LNCaP clone FGC (cell line): ENCODE measurements at places on chromosomes 6 and 20.
A peak's percentile ranks its signal among the peaks of the same experiment; 100 is the strongest.

DNA sequence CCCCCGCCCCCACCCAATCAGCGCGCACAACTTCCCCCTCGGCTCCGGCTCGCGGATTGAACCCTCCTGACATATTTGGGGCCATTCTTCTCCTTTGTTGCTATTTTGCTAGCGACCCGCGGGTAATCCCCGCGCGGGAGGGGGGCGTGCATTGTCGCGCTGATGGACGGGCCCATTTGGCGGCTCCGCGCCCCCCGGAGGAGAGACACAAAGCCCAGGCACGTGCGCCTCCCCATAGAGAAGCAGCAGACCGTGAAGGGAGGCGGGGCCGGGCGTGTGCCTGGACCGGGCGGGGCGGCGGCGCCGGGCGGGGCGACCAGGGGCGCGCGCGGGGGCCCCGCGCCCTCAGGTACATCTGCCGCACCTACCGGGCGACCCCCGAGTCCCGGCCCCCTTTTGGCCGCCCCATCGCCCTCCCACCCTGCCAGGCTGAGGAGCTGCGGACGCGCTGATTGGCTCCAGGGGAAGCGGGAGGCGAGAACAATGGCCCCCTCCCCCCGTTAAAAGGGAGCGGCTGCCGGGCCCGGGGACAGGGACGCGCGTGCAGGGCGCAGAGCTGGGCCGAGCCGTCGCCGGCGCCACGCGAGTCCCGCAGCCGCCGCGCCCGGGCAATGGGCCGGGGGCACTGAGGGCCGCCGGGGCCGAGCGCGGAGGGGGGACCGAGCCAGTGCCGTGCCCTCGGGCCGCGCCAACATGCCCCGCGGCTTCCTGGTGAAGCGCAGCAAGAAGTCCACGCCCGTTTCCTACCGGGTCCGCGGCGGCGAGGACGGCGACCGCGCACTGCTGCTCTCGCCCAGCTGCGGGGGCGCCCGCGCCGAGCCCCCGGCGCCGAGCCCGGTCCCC, at the start of gene INSM1:
Gene INSM1 (plus strand): TSS at position 530 of the 843 bp plus-strand sequence. CDS start 164 bp downstream, at position 694.
- DNase-seq: no peak

GRCh38 chr6:21748343-21749056, 154.9 kb downstream of the SOX4 start:
- DNase-seq: peak; percentile 80

GRCh38 chr20:7772371-7772770, 167.9 kb downstream of the HAO1 start:
- DNase-seq: peak; percentile 42

DNA sequence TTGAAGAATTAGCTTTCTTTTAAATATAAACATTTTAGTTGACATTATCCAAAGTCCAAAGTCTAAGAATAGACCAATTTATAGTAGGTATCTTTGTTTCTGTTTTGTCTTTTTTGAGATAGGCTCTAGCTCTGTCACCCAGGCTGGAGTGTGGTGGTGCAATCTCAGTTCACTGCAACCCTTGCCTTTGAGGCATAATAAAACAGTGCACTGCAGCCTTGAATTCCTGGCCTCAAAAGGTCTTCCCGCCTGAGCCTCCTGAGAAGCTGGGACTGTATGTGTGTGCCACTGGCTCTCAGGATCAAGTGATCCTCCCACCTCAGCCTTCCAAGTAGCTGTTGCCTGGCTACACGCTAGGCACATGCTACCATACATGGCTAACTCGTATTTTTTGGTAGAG, 135.4 kb downstream of the REV3L start:
- DNase-seq: no peak

DNA sequence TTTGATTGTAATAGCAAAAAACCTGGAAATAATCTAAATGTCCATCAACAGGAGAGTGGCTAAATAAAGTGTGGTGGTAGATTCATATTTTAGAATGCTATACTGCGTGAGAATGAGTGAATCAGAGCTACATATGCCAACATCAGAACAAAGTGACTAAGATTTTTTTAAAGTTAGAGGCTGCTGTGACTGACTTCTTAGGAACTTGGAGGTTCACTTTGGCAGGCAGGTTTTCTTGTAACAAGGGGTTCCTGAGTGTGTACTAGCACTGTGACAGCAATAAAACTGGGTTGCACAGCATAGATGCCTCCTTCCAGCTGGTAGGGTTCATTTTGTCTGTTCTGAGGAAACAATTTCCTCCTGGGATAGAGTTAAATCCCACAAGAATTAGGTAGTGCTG, 75.3 kb upstream of the ENPP5 start:
- no peak for DNase-seq

GRCh38 chr6:113363048-113363798, 493.9 kb upstream of the MARCKS start:
- DNase-seq: no peak

DNA sequence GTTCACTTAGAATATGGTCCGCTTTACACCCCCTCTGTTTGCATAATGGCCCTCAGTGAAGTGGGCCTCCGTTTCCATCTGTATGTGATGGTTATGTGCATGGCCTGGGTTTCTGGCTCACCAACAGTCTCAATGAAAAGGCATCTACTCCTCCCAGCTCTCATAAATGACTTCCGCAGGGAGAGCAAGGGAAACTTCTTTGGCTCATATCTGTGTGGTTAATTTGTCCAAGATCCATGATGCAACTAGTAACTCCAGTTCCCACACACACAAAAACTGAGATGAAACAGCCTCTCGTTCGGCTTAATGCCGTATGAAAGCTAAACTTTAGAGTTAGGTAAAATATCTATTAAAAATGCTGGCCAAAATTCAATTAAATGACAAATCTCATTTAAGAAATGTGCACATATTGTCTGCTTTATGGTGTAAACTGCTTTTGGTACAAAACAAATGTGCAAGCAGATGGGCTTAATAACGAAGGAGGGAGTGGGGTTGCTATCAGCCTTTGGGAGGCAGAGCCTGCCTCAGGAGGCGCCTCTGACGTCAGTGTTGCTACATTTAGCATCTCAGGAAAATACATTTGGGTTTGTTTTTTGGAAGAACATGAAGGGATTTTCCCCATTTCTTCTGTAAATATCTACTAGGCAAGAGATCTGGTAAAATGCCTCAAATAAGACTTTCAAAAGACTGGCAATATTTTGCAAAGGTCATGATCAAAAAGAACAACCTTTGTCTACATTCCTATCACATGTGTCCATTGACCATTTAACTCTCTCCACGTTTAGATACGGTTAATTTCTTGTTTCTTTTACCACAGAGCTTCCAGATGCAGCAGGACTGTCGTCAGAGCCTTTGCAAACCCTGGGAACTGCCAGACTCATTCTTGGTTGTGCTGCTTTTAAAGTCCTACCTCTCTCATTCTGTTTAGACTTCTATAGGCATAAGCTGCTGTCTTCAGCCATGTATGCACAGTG, 96.8 kb downstream of the ARMC2 start:
- no peak for DNase-seq

DNA sequence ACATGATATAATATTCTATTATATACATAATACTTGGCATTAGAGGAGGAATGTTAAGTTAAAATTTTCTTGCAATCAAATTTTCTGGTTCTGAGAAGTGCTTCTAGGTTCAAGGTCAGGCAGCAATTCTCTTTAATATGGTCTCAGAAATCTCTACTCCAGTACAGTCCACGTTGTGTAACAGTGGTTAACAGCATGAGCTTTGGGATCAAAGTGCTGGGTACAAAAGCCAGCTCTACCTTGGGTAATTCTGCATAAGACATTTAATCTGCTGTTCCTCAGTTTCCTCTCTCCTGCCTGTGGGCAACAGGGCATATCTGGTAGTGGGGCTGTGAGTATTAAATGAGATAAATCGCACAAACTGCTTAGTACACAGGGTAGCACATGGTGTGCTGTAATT, 437.8 kb downstream of the CDC5L start:
- DNase-seq: no peak

- DNase-seq: no peak
Observed at GRCh38 chr6:26056583-26057350, 30.5 kb upstream of the HFE start.

- peak; percentile 85 for DNase-seq
Observed at GRCh38 chr6:43246301-43247113, 3.2 kb downstream of the TTBK1 start.

DNA sequence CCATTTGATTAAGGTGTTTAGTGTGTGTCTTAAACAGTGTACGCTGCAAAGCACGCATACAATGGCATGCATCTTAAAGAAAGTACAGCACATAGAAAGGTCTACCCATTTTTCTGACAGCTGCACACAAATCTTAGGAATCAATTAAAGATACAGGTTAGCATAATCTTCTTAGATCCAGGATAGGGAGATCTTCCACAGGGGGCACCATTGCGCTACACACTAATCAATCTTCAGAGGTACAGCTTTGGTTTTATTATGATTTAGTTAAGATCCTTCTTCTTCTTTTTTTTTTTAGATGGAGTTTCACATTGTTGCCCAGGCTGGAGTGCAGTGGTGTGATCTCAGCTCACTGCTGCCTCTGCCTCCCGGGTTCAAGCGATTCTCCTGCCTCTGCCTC, 63.7 kb upstream of the BEND3 start:
- peak; percentile 27 for DNase-seq

DNA sequence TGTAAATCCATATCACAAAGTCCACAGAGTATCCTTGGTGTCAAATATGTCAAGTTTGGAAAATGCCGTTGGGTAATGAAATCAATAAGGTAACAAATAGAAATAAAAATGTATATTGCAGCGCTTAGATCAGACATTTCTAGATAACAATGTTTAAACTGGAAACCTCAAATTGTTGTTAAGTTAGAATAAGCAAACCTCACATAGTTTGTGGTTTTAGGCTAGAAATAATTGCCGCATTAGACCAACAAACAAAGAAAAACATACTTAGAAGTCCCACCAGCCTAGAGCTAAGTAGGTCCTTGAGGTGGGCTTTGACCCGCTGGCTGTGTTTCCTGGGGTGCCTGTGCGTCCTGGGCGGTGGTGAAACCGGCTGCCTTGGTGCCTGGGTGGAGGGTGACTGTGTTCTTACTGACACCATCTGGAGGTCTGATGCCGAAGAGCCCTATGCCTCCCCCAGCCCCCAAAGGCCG, 71.4 kb downstream of the DACT2 start:
- no peak for DNase-seq

DNA sequence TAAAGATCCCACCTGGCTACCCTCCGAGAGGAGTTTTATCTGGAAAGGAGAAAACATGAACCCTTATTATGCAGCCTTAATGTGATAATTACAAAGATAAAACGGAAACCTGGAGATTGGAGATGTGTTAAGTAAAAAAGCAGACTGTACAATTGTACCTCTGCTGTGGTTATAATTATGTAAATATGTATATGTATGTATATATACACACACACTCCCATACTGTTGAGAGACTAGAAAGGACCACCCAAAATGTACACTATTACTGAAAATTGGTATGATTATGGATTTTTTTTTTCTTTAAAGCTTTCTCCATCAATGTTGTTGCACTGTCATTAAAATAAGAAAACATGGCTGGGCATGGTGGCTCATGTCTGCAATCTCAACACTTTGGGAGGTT, 72.1 kb upstream of the BCLAF1 start:
- no peak for DNase-seq

GRCh38 chr20:5156675-5157448, 30.1 kb downstream of the CDS2 start:
- DNase-seq: no peak
